T-helper 9 cell (primary cell): ENCODE measurements at places on chromosomes 7 and 10.

DNA sequence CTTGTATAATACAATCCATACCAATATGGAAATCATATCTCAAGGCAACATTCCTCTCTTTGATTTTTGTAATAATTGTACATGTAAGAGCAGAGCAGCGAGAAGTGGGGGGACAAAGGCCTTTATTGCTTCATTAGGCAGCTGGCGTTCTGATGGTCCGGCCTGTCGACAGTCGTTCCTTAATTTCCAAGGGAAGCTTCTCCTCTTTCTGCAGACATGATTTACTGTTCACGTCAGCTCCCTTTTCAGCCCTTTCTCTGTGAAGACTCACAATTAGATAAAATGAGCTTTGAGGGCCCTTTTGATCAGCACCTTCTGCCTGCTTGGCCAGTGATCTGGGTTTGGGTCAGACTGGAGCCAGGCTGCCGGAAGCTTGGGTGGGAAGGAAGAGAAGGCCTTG, 65.6 kb upstream of the CTBP2 start:
- no peak for DNase-seq

- DNase-seq: no peak
Measured at GRCh38 chr10:86107131-86107530, 259.5 kb downstream of the GRID1 start.

DNA sequence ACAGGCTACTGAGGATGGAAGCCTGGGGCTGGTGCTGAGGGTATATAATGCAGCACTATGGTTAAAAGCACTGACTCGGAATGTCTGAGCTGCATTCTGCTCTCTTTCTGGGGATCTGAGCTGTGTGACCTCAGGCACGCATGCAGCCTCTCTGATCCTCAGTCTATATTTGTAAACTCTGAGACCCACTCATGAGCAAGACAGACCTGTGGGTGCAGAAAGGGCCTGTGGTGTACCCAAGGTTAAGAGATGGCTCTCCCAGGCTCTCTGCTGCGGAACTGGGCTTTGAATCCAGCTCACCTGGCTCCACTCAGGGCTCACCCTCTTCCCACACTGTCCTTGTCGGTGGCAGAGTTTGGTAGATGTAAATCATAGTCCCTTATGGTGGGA, 89.9 kb downstream of the CHST15 start:
- no peak for DNase-seq

DNA sequence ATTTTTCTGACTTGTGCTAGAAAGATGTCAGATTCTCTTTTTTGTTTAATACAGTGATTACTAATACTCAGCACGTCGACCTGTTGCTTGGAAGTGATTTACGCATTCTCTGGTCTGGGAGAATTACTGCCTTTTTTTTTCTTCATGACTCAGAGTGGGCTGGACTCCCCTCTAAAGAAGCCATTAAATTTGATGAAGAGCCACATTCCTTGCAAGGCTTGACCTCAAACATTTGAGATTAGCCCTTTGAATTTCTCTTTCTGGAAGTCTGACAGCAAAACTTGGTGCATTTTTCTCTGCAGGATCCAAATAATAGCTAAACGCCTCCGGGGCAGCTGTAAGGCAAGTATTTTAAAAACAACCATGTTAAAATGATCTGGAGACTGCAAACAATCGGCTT, 171.6 kb downstream of the GALNT17 start:
- no peak for DNase-seq

GRCh38 chr10:65827359-65827758, 1098.5 kb upstream of the LRRTM3 start:
- DNase-seq: no peak

DNA sequence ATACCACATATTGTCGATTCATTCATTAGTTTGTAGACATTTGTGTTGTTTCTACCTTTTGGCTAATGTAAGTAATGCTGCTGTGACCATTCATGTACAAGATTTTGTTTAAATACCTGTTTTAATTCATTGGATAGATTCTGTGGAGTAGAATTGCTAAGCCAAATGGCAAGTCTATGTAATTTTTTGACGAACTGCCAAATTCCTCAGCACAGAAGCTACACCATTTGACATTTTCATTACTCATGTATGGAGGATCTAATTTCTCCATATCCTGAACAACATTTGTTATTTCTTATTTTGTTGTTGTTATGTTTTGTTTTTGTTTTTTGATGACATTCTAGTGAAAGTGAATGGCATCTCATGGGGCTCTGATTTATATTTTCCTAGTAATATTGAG, 1351.3 kb upstream of the SORCS1 start:
- no peak for DNase-seq

- no peak for DNase-seq
Measured at GRCh38 chr10:88086187-88086960, 222.9 kb downstream of the PTEN start.

GRCh38 chr7:122064971-122065370, 79.1 kb downstream of the AASS start:
- DNase-seq: no peak

DNA sequence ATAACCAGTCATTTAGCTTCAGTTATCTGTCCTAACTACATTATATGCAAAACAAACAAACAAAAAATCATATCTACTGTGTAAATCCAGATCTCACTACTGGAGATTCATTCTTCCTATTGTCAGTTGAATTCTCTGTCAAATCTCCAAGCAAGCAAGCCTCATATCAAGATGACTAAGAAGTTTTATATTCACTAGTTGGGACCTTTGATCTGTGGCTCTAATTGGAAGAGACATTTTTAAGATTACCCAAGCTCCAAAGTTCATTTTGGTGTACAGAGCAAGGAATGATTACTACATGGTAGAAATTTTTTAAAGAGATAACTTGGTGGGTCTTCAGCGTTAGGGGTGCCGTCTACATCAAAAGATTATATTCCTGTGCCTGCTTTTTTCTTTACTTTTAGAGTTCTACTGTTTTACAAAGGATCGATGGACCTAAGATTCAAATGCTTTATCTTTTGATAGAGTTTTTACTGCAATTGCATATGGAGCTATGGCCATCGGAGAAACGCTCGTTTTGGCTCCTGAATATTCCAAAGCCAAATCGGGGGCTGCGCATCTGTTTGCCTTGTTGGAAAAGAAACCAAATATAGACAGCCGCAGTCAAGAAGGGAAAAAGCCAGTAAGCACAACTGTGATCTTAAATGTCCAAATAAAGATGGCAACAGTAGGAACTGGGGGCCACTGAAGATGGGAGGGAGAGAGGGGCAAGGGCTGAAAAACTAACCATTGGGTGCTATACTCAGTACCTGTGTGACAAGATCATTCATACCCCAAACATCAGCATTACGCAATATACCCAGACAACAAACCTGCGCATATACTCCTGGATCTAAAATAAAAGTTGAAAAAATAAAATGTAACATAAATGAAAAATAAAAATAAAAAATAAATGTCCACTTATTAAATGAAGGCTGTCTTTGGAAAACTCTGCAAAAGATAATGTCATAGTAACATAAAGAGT, 47.9 kb downstream of the SP8 start:
- DNase-seq: no peak

- DNase-seq: no peak
Measured at GRCh38 chr10:1461016-1461415, 276.3 kb downstream of the ADARB2 start.

DNA sequence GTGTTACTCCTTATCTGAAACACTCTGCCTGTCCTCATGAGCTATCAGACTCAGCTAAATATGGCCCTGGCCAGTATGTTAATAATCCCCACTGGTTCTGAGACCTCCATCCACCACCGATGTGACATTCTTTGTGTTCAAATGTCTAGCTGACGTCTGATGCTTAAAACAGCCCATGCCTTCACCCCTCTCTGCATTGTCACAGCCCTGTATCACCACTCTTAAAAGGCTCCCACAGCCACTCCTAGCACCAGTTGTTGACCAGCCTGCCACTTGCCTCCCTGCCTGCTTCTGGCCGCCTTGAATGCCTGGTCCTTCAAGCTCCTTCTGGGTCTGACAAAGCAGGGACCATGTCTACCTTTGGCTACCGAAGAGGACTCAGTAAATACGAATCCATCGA, at the start of gene LMOD2:
LMOD2 (plus strand) TSS at position 253 of the 400 bp plus-strand sequence; CDS start at position 351, 98 bp downstream.
- DNase-seq: no peak
